ENCODE measurements at places on chromosomes 4 and X.
A peak's percentile ranks its signal among the peaks of the same experiment; 100 is the strongest.

GRCh38 chr4:156294577-156294976, 340.9 kb upstream of the CTSO start:
- peak; percentile 70 for DNase-seq

GRCh38 chr4:152956650-152957436, 20.7 kb downstream of the FHDC1 start:
- no peak for DNase-seq

DNA sequence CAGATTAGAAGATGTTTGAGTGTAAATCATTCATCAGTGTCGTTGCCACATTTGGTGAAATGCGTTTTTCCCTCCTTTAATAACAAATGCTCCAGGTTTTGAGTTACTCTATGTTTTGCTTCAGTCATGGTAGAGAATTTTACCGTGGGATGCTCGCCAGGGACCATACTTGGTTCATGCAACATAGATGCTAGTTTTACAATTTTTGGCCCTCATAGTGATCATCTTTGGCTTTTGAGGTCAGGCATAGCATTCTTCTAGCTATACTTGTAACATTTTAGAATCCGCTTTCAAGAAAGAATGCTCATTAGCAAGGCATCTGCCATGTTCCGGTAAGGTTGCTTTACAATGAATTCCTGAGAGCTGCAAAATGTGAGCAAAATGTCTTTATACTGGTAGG, 147.2 kb downstream of the SPCS3 start:
- DNase-seq, result no peak

DNA sequence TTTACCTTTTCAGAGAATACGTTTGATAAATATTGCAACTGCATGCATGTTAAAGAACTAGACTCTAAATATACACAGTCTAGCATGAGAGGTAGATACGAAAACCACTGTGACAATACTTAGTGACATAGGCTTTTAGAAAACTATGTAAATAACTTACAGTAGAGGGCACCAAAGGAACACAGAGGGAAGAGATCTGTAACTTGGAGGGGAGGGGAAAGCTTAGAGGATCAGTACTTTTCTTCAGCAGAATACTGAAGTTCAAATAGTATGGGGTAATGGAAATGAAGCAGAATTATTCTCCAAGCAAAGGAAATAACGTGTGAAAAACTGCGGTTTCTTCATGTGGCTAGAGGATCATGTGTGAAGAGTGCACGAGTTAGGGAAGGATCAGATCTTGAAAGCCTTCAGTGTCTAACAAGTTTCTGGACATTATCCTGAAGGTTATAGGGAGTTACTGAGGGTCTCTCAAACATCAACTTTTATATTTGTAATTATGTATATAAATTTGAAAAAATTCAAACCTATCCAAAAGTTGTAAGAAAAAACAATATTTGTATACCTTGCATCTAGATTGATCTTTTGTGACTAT, 264.3 kb downstream of the NPFFR2 start:
- DNase-seq, result peak; percentile 76

DNA sequence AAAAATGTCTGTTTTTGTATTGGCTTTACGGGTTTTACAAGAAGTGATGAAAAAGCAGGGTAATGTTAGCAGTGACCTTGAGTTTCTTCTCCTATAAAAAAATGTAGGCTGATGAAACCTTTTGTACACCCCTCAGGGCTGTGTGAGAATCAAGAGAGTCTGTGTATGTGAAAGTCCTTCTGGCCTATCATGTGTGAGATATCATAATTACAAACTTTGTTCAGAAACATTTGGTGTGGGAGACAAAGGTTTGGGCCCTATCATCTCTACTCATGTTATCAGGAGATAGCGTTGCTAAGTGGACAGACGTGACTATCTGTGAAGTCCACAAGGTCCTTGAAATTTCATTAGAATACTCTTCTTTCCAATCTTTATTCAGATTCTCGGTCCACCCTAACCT, 170.6 kb upstream of the HAND2 start:
- DNase-seq, result peak; percentile 89

DNA sequence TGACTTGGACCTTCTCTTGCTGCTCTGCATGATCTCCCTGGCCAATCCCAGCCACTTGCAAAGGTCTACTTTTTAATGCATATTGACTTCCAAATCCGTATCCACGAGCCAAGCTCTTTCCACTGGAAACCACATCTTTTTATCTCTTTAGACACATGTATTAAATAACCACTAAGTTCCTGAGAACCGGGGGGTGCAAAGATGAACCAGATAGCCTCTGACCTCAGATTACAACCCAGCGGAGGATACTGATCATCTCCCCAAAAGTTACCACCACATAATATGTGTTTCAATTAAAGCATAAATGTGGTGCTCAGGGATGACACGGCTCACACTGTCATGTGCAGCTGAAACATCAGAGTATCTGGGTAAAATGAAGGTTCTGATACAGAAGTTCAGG, 40.4 kb upstream of the FAM9B start:
- no peak for DNase-seq

DNA sequence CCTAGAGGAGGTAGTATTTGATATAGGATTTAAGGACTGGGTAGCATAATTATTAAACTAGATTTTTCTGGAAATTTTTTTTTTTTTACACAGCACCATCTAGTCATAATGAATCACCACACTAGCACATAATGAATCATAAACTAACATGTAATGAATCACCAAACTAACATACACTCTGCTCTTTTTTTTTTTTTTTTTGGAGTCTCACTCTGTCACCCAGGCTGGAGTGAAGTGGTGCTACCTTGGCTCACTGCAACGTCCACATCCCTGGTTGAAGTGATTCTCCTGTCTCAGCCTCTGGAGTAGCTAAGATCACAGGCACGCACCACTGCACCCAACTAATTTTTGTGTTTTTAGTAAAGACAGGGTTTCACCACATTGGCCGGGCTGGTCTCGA, 92.5 kb downstream of the FAM13A start:
- DNase-seq, result no peak

- DNase-seq, result no peak
These were observed 51.5 kb upstream of the ATOH1 start for GRCh38 chr4:93777081-93777460.

DNA sequence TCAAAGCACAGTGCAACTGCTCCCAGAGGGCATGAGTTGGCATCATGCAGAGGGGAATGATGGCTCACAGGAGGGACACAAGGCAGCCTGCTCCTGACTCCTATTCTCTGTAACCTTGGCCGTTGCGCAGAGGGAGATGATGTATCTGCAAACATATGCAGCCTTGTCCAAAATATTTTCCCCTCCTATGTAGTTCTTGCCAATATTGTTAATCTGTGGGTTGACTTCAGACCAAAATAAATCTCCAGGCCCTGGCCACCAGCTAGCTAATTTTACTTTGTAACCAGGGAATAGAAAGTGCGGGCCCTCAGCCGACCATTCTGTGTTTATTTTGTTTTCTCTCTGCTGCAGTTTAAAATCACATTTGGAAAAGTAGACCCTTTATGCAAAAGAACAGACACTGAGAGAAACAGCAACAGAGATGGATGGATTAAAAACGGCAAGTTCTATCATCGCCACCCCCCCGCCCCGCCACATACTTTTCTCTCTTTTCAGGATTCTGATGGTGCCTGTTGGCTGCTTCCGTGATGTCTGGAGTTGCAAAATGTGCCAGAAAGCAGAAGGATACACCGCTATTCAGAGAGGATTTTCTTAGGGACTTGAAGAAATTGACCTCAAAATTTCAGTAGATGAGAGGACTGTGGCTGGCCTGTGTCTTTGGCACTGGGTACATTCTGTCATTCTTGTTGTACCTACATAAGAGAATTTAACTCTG, 185.3 kb upstream of the BCOR start:
- DNase-seq, result no peak

Data from SK-MEL-5 (cell line).